Frontal cortex (tissue), 4 donors: ENCODE measurements at places on chromosomes 16 and 17. TPM values are rescaled to one million over a fixed set of nuclear protein-coding genes. Genes with fewer than 3 reads are reported as not detected.

DNA sequence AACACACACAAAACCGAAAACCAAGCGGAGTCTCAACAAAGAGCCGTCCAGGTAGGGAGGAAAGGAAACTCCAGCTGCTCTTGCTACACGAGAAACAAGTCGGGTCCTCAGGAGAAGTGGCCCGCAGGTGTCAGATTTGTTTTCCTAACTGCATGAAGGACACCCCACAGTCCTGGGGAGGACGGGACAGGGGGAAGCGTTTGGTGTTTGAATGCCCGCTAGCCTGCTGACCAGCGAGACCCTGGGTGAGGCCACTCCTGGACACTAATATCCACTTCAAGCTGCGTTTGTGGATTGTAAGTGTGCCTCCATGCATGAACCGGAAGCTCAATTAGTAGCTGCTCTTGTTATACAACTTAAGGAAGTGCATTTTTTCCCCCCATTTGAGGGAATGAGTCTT is 299.5 kb downstream of the MAF start:
- DNase-seq: no peak

DNA sequence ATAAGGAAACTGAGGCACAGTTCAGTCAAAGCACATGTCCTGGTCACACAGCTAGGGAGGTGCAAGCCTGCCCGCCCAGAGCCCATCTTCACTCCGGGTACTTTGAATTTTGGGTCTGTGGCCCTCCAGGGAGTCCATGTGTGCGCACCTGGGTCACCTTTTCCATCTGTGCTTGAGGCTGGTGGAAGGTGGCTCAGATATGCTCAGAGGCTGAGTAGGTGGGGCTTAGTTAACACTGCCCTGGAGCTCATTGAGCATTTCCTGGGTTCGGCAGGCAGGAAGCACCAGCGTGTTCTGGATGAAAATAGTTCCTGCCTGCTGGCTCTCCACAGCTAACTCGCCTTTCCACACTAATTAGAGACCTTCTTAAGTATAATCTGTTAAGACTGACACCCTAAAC is 19.2 kb downstream of the FAM234A start:
- no peak for DNase-seq

SNX20 gene
- under 0.01 TPM for total RNA-seq

GRCh38 chr16:56985288-56985961 is 3.9 kb upstream of the NLRC5 start:
- no peak for DNase-seq

C17orf67 gene
- 2.0 TPM for total RNA-seq

KRT23 gene
- 0.41 TPM for total RNA-seq

- DNase-seq: no peak
Observed at GRCh38 chr16:65349626-65350025, 227.8 kb upstream of the CDH11 start.

DNA sequence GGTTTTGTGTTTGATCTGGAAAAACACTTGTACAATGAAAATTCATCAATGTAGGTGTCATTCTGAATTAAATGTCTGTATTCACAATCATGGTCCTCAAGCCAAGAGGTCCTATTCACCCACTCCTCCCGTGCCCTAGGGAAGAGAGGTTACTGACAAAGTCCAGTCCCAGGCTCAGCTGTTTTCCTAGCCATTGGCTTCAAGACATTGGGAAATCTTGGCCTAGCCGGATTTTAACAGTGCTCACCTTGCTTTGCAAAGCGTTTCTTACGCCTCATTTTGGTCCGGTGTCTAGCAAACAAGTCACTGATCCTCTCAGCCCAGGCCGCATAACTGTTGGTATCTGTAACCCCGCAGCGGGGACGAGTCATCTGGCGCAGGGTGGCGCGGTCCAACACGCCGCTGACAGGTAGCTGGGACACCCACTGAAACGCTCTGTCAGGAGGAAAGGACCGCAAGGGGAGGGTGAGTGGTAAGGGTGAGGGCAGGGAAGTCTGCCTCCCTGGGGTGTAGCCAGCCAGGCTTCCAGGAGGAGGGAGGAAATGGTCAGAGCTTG is 16.7 kb downstream of the MMP28 start:
- DNase-seq: no peak

DNA sequence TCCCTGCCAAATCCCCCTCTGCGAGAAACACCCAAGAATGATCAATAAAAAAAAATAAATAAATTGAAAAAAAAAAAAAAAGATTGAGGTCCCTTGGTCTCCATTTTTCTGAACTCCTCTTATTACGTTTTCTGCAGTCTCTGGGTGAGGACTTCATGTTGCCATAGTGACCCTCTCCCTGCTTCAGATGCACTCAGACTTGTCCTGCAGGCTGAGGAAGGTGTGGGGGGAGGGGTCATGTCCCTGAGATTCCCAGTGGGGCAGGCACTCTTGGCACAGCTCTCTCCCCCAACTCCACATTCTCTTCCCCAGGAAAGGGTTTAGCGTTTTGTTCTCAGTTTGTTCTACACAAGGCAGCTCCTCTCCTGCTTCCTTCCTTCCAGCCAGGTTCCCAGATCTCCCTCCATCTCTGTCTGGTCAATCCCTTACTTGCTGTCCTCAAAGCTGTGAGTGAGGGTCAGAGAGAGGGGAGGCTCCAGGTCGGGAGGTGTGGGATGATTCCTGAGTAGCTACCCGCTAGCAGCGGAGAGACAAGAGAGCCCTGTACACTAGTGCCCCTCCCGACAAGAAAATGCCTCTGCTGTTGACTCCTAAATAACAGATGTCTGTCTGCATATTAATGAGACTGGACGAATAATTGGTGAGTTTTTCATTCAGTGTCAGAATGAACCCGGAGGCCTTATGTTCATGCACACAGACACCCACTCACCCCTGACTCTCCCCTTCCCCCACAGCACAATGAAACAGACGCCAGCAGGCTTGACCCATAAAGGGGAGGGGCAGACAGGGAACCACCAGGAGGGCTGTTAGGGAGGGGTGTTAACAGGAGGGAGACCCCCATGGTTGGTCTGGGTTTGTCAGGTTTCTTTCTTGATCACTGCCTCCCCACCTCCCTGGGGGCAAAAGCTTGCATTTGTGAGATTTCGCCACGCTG is 9.2 kb downstream of the RND2 start:
- DNase-seq: no peak

CRAMP1 gene
- total RNA-seq: 8.2 TPM

- DNase-seq: no peak
Observed at GRCh38 chr16:85415196-85416090, 197.7 kb upstream of the GSE1 start.

DNA sequence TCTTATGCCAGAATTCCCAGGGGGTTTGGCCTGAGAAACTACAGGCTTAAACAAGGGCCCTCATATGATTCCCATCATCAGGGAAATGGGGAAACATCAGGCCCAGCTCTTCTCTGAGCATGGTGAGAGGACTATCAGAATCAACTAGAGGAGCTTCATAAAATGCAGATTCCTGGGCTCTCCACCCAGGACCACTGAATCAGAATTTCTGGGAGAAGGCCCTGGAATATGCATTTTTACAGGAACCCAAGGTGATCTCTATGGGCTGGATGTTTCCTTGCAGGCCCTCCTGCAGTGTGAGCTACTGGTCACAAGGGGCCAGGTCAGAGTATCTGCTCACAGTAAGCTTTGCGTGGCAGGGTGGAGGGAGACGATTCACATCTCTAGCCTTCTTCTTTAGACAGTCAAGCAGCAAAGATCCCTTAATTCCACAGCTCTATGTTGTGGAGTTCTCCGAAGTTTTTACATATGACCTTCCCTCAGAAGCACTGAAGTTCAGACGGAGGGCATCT is 38.8 kb upstream of the HOXB13 start:
- no peak for DNase-seq

DNA sequence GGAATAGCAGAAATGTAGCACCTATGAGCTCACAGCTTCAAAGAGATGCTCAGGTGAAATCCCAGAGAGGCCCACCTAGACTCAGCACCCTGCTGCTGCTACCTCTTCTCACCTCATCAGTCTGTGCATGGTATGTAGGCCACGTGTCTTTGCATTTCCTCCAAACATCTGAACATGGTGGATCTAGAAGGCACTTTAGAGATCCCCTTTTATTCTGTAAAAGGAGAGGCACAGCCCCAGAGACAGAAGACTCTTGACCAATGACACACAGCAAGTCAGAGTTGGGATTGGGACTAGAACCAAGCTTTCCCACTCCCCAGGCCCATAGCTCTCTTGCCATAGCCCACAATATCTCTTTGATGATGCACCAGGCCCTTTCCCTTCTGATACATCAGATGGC is 19.4 kb upstream of the NKD1 start:
- no peak for DNase-seq

DNA sequence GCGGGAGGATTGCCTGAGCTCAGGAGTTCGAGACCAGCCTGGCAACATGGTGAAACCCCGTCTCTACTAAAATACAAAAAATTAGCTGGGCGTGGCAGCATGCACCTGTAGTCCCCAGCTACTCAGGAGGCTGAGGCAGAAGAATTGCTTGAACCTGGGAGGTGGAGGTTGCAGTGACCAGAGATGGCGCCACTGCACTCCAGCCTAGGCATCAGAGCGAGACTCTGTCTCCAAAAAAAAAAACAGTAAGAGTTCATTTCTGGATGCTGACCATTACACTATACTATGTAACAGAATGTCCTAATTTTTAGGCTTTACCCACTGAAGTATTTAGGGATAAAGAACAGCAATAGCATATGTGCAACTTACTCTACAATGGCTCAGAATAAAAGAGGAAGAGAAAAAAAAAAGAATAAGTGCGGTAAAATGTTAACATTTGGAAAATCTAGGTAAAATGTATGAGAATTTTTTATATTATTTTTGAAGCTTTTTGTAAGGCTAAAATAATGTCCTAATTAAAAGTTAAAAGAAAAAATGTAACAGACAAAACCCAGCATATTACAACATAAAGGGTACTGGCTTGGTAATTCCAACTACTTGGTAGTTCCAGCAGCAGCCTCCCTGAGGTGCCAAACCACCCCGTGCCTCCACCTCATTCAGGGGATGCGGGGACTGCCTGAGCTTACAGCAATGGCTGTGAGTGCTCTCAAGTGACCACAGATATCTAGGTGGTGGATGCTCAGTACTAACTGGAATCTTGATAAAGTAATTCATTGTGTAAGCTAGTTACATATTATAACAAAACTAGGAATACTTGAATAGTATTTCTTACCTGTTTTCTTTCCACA is 10.9 kb downstream of the COPS3 start:
- no peak for DNase-seq

GRCh38 chr16:88576307-88576706 is 6.1 kb downstream of the ZC3H18 start:
- DNase-seq: no peak

HSPB9 gene
- total RNA-seq: under 0.01 TPM

KRTAP9-8 gene
- not detected for total RNA-seq

- DNase-seq: no peak
Observed at GRCh38 chr17:82275326-82275725, 1.8 kb upstream of the CSNK1D start.

DNA sequence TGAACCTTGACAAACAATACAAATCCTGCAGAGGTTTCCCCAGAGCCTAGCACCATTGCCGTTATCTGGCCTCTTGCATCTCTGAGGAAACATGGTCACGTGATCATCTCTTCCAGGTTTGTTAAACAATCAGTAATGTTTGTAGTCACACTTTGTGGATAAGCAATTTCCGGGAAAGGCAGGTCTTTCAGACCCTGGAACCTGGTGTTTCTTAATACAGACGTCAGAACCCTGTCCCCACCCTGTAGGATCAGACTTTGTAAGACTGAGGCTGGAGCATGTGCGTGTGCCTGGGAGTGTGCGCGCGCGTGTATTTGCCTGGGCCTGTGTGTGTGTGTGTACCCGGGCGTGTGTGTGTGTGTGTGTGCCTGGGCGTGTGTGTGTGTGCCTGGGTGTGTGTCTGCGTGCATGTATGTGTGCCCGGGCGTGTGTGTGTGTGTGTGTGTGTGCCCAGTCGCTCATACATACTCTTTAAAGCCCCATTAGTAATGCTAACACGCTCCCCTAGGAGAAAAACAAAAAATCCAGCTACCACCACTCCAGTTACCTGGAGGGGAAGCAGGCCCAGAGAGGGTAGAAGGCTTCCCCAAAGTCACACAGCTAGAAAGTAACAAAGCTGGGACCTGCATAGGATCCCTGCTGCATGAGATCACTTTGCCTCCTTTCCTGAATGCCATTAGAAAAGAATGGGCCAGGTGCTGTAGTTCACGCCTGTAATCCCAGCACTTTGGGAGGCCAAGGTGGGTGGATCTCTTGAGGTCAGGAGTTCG is 5.3 kb downstream of the CTNS start:
- DNase-seq: no peak

SNRNP25 gene
- 14.3 TPM for total RNA-seq

SRP68 gene
- total RNA-seq: 16.7 TPM

DNA sequence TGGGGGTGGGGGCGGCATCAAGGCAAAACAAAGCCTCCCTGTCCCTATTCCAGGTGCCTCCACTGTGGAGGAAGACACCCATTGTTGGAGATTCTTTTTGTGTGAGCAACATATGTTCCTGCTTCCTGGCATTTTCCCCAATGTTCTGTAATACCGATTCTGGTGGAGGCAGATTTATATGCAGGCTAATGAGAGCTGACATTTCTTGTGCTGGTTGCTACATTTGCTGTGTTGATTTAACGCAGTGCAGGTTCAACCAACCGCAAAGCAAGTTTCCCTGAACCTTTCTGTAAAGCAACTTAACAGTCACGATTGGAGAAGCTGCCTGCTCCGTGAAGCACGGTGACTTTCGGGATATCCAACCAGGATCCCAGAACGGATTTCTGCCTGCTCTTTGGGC is 260.5 kb downstream of the CBLN1 start:
- DNase-seq: no peak

ZFP3 gene
- total RNA-seq: 9.4 TPM

- DNase-seq: no peak
Observed at GRCh38 chr16:30077656-30078055, 1.9 kb downstream of the PPP4C start.

RPRML gene
- total RNA-seq: 2.0 TPM

SHPK gene
- total RNA-seq: 8.6 TPM

SCNN1B gene
- total RNA-seq: not detected

DNA sequence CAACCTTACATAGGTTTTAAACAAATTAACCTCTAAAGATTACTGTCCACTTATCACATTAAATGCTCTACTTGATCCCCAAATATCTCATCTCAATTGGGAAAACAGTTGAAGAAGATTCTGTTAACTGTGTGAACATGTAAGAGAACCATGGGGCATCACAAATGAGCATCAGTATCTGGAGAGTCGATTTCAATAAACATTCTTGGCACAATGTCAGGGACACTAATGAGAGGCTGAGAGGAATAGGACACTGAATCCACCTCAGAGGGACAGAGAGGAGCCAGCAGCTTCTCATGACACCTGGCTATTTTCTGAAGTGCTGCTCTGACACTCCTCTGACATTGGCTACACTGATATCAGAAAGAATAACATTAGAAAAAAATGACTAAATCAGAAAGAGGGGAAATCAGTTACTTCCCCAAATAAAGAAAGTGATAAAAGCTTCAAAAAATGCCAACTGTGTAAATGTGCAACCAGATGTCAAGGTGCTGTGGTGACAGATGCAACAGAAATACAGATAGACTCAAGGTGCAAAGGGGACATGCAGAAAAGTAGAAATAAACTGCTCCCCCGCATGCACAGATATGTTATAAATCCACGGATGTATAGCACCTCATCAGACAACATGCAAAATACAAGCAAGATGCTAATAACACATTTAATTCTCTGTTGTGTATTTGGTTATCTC is 67.4 kb downstream of the SNX11 start:
- no peak for DNase-seq

FLYWCH1 gene
- 22.8 TPM for total RNA-seq

COASY gene
- total RNA-seq: 4.1 TPM

NPIPA8 gene
- total RNA-seq: 4.9 TPM

- no peak for DNase-seq
Observed at GRCh38 chr16:81237282-81237681, 1.2 kb upstream of the BCO1 start.

HYDIN gene
- total RNA-seq: 19.2 TPM

HOXB2 gene
- not detected for total RNA-seq
